ENCODE measurements at places on chromosomes 7 and 10.

DNA sequence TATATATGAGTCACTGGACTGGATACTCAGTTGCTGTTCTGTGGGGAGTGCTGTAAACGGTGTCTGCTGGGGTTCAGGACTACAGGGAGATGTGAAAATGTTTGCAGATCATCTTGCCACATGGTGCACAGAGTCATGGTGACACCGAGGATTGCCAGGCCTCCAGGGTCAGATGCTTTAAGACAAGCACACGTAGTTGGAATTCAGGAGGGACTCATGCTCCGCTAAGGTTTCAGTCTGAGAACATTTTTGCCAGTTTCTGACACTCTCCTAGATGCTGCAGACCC lies 211.3 kb downstream of the CXCL12 start:
- DNase-seq: no peak

DNA sequence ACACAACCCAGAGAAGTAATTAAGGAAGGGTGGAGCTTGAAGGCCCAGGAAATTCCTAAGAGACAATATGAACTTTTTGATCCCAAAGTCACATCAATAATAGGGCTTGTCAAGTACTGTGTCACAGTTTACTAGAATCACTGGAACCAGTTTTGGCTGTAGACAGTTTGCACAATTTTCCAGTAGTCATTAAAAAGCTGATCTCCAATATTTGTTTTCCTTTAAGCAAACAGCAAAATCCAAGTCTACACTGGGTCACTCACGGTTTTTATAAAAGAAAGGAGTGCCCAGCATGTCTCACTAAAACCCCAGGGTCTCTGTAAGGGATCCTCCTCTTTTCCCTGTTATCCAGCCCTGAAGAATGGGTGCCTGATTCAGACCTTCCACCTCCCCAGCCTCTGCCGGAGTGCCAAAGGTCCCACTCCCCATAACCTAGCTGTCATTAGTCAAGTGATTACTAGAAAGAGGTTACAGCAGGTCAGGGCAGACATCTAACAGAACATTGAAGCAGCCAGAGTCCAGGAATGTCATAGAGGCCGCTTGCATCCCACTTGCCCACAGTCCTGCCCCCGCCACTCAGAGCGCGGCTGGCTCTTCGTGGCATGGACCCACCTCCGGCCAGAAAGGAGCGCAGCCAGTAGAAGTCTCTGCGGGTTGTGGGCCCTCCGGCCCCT lies 552 bp downstream of the SLC25A16 start:
- no peak for DNase-seq

DNA sequence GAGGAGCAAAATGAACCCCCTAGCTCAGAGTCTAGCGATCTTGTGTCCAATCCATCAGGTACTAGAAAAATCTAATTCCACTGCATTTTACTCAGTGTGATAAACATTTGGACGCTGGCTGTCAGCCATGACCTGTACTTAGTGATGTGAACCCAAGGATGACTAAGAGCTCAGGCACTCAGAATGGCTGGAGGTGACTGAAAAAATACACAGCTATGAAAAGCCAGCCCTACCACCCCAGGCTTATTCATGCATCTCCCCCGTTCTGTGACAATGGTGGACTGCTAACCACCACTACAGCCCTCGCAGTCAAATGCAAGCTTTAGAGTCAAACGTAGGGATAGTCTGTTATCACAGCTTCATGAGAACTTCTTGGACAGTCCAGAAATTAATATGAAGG lies 14.9 kb downstream of the AFAP1L2 start:
- no peak for DNase-seq

DNA sequence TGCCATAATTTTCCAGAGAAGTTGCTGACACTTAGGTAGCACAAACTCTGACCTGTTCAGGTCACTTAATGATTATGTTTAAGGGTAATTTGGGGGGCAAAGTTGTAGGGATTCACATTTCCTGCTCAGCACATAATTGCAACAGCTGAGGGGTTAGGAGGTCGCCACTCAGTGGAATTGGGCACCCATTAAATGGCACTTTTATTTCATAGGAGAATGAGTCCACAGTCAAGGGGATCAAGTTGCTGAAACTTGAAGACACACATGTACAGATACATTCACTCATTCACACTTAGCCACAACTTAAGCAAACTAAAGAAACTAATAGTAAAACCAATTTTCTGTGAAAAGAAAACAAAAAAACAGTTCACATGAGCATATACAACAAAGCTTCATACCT lies 1.5 kb downstream of the PCDH15 start:
- no peak for DNase-seq

DNA sequence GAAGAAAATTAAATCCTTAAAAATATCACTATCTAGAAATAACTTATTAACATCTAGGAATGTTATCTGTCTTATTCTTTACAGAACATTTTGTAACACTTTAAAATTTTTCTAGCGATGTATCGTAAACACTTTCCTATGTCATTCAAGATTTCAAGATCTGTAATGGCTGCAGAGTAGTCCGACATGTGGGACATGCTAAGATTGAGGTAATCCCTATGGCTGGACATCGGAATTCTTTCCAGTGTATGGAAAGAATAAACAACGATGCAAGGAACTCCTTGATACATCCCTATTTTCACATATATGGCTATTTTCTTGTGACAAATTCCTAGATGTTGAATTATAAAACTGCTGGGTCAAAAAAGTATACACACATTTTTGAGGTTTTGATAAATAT lies 37.5 kb downstream of the GNA12 start:
- DNase-seq: no peak
